Activated CD4-positive, alpha-beta T cell treated with anti-CD3 and anti-CD28 coated beads for 48 hours (primary cell): ENCODE measurements at places on chromosomes 1 and 21.

- no peak for DNase-seq
Measured at GRCh38 chr1:235657269-235657668, 7.7 kb upstream of the GNG4 start.

GRCh38 chr1:38662126-38662525, 197.4 kb downstream of the RRAGC start:
- no peak for DNase-seq

- DNase-seq: peak; percentile 26
Measured at GRCh38 chr1:239997515-239998311, 94.0 kb upstream of the FMN2 start.

DNA sequence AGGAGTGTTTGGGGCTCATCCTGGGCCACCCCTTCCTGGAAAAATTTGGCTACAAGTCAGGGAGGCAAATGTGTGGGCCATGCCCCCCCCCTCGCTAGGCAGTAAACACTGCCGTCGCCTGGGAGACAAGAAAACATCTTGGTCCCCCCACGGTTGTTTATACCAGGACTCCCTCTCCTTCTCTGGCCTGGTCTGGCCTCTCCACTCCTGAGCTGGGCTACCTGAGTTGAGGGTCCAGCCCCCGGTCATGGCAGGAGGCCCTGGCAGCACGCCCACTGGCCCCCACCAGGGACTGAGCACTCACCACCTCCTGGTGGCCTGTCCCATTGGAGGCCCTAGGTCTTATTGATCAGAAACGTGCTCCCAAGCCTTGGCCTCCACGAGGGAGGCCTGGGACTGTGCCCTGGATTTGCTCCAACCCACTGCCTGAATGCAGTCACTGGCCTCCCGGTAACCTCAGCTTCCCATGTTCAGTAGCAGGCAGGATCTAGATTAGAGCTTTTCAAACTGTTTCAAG, 15.8 kb downstream of the KCNQ4 start:
- no peak for DNase-seq

GRCh38 chr1:82160036-82160435, 359.3 kb downstream of the ADGRL2 start:
- DNase-seq: no peak

GRCh38 chr21:32886339-32886738, 114.8 kb upstream of the PAXBP1 start:
- peak; percentile 24 for DNase-seq

DNA sequence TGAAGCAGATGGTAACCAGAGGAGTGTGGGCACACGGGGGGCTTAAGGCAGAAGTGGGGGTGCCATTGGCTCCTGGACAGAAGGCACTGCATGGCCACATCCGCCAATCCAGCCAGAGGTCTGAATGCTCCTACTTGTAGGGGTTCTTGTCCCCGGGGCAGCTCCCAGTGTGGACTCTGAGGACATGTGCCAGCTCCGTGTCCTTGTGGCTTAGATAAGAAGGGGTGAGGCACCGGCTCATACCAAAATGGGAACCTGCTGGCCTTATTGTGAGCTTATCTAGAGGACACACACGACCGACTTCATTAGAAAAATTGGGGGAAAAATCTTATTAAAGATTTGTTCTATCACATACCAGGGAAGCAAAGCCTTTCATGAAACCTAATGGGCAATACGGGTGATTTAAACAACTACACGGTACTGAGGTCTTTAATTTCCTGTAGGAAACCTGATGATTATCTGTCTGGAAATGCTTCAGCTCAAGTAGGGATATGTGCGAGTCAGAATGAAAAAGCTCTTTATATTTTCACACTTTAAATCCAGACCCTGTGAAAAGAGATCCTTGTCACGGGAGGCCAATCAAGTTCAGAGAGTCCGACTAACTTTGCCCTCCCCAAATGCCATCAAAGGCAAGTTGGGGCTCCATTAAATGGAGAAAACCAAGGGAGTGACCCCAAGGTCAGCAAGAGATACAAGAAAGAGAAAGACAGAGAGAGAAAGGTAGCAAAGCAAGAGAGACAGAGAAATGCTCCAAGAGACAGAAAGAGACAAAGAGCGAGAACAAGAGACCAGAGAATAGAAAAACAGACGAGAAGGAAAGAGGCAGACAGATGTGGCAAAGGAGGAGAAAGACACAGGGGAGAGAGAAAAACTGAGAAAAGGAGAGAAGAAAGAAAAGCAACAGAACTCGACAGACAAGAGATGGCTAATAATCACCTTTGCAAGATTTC, 14.1 kb upstream of the KCNN3 start:
- no peak for DNase-seq

GRCh38 chr1:8031176-8031785, 5.2 kb upstream of the ERRFI1 start:
- DNase-seq: peak; percentile 11

- DNase-seq: no peak
Measured at GRCh38 chr1:228316589-228317387, 89.8 kb downstream of the TRIM11 start.

GRCh38 chr1:147434921-147435320, 106.4 kb upstream of the BCL9 start:
- DNase-seq: no peak

DNA sequence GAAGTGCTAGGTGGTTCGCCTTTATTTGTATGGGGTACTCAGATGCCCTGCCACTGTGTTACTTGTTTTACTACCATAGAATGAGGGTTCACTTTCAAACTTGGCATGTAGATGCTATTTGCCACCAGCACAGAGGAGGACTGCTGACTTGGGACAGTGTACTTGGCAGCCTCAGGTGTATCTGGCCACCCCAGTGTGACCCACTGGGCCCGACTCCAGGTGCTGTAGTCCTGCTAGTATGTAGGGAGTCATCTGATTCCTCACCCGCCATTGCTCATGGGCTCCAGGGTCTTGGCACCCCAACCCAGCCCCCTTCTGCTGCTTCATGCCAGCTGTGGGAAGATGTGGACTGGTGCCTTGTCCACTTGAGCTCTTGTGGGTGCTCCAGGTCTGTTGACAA, 40.0 kb downstream of the ZNF678 start:
- no peak for DNase-seq

DNA sequence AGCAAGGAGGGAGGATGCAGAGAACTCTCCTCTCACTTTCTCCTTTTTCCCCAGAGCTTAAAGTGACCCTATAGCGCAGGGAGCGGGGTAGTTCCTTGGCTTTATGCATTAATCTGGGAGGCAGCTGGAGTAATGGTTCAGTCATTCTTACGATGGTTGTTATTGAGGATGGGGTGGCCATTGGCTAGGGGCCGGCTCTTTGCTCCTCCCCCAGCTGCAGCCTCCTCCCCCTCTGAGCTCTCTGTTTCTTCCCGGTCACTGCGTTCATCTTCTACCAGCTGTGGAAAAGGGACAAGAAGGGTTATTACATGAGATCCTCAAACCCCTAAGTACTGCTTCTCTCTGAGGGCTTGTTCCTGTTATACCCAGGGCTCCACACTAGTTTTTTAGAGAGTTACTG, 8.6 kb downstream of the CERS2 start:
- no peak for DNase-seq
